ENCODE measurements at places on chromosomes 4 and X.

- DNase-seq = no peak
Measured at GRCh38 chr4:114057746-114058145, 78.3 kb upstream of the ARSJ start.

- DNase-seq = no peak
Measured at GRCh38 chrX:14039344-14039743, 9.7 kb upstream of the GEMIN8 start.

DNA sequence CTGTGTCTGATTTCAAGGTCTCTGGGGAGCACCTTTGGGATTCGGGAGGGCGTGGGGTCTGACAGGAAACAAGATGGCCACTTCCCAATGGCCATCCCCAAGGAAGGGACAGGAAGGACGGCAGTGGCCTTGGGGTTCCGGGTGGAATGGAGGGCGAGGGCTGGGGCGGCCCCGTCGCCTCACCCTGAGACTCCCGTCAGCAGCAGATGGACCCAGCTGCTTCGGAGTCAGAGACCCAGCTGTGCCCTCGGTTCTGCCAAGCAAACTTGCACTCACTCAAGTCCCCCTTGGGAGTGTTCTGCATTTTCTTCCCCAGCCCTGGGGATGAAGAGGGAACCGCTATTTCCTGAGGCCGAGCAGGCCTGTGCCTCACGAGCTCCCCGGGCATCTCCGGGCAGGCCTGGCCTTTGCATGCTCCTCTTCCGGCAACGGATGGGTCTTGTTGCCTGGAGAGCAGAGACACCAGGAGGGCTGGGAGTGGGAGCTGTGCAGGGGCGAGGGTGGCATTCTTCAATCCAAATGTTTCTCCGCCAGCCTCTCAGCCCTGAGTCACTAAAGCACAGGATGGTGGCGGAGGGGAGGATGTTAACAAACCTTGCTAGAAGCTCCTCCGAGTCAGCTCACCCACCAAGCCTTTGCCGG lies 6.8 kb upstream of the DUSP9 start:
- no peak for DNase-seq

GRCh38 chr4:109352941-109353340 lies 50.5 kb upstream of the COL25A1 start:
- no peak for DNase-seq

GRCh38 chr4:89482926-89483595 lies 175.5 kb upstream of the GPRIN3 start:
- DNase-seq = no peak

- no peak for DNase-seq
Measured at GRCh38 chr4:3879681-3880614, 113.8 kb downstream of the ADRA2C start.

DNA sequence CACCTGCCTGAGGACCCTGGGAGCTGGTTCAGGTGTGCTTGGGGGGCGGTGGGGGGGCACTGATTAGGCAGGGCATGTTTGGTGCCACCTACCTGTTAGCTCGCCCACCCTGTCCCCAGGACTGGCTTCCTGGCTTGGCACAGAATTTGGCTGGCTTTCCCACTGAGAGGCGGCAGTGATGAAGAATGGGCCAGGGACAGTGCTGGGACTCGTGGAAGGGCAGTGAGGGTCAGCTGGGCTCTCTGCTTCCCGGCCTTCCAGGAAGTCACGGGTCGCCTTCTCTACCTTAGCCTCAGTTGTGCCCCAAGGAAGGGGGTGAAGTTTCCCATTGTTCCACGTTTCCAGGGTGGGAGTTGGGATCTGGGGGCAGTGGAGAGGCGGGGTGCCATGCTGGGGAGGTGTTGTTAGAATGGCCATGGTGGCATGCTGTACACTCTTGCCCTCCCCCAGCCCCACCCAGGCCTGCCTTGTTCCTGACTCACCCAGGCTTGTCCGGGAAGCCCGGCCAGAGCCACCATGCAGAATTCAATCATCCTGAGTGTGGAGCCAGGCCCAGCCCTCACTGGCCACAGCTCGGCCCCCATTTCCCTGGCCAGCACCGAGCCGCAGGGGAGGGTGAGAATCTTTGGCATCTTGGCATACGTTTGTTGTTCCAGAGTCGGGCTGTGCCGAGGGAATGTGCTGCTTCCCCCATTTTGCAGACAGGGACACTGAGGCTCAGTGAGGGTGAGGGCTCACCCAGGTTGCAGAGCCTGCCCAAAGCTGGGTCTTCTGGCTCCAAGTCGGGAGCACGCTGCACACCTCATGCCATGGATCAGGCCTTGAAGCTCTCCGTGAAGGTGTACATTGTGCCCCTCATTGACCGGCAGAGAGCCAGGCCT lies 21.9 kb upstream of the GPR78 start:
- DNase-seq = no peak

GRCh38 chr4:60463857-60464502 lies 736.1 kb upstream of the ADGRL3 start:
- no peak for DNase-seq

- DNase-seq = no peak
Measured at GRCh38 chr4:127097061-127097460, 535.7 kb upstream of the INTU start.

DNA sequence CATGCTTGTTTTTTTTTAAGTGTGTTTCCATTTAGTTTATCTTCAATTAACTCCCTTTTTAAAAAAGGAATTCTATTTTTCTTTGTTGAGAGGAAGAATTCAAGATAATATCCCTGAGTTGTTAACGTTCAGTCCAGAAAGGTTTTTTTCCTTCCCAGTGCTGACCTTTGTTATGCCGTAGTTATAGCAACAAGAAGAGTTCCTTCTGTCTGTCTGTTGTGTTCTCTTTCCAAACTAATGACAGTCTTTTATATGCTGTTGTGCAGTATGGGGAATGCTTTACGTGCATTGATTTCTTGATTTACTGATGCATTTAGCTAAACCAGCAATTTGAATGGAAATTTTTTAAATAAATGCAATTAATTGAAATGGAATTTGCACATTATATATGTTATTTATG lies 6.6 kb upstream of the CXXC4 start:
- no peak for DNase-seq

DNA sequence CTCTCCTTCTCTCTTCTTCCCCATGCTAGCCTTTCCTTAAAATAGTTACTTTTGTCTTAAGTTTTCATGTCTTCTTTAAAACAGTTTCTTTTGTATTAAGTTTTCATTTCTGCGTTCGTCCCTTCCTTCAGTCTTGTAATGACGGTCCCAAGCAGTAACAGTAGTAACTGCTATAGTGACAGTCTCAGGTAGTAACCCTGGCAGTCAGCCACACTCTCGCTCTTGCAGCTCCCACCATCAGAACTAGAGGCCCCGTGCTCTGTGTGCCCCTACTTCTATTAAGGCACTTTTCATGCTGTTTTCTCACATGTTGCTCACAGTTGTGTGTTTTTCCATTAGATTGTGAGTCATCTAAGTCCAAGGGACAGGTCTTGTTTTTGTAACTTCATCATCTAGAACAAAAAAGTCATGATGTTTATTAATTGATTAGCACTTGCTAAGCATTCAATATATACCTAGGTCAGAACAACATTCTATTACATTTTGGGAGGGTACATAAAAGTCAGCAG lies 49.3 kb downstream of the C4orf33 start:
- DNase-seq = no peak

DNA sequence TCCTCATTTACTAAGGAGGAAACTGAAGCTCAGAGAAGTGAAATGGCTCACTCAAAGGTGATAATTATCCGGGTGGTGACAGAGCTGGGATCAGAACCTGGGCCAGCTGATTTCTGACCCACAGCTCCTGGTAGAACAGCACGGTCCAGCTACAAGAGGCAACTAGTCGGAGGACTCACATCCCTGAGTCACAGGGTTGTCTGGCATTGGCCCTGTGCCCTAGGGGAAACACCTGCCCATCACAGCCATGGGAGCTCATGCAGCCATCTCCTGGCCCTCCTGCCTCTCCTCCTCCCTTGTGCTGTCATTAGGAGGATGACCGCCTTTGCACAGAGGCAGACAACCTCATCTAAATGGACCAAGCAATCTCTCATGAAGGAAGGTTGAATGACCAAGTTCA lies 115.2 kb upstream of the TSPAN5 start:
- no peak for DNase-seq

DNA sequence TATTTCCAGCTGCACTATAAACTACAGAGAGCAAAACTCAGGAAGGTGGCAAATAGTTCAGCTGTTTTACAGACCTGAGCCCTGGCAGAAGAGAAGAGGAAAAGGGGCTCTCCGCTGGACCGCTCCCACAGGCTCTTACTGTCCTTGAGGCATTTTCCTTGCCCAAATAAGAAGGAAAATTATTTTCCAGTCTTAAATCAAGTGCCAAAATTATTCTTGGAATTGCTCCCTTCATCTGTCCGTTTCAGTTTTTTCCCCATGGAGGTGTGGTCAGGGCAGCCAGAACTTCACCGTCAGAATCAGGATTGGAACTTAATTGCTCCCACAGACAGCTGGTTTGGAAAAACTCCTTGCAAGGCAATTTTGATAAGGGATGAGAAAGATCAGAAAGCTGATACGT lies 35.2 kb upstream of the SPINK2 start:
- no peak for DNase-seq

DNA sequence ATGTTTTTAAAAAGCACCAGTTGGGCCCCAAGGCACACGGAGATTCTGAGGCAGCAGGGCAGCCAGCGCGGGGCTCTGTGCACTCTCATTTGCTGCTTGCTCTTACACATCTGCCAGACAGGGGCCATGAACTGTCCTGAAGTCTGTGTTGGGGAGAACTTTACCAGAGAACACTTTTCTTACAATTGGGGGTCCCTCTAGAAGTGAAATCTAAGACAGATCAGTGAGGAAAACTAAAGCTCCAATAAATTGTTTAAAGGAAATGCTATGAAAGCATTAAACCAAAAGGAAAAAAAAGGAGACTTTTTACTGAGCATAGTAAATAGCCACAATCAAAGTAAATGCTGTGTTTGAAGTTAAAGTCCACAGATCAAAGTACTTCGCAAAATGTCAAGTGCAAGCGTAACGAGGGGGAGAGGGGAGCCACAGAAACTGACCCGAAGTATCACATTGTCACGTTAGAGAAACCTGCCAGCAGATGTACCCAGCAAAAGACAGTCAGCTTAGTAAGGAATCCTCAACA lies 37.8 kb downstream of the SORBS2 start:
- no peak for DNase-seq

- no peak for DNase-seq
Measured at GRCh38 chr4:86917212-86918039, 17.4 kb upstream of the AFF1 start.

- DNase-seq = no peak
Measured at GRCh38 chr4:159562366-159562765, 459.5 kb downstream of the RAPGEF2 start.

GRCh38 chr4:141580523-141580922 lies 55.9 kb upstream of the IL15 start:
- DNase-seq = no peak

GRCh38 chr4:128649575-128650205 lies 159.8 kb upstream of the JADE1 start:
- DNase-seq = no peak

GRCh38 chrX:39149761-39150160 lies 348.5 kb downstream of the MID1IP1 start:
- peak; percentile 75 for DNase-seq

- no peak for DNase-seq
Measured at GRCh38 chrX:141945426-141945825, 41.7 kb downstream of the MAGEC1 start.

DNA sequence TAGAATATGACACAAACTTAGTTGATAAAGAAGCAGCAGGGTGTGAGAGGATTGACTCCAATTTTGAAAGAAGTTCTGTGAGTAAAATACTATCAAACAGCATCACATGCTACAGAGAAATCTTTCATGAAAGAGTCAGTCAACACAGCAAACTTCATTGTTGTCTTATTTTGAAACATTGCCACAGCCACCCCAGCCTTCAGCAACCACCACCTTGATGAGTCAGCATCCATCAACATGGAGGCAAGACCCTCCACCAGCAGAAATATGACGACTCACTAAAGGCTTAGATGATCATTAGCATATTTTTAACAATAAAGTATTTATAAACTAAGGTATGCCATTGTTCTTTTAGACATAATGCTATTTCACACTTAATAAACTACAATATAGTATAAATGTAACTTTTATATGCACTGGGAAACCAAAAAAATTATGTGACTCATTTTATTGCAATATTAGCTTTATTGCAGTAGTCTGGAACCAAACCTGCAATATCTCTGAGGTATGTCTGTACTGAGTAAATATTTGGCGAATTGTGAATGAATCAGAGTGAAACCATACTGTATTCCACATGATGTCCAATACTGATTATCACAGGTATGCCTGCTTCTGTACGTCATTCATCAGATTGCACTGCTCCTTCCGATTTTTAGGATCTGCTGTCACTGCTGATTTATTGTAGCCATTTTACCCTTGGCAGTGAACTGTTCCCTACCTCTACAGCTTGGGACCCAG lies 11.6 kb downstream of the FRMPD4 start:
- no peak for DNase-seq

DNA sequence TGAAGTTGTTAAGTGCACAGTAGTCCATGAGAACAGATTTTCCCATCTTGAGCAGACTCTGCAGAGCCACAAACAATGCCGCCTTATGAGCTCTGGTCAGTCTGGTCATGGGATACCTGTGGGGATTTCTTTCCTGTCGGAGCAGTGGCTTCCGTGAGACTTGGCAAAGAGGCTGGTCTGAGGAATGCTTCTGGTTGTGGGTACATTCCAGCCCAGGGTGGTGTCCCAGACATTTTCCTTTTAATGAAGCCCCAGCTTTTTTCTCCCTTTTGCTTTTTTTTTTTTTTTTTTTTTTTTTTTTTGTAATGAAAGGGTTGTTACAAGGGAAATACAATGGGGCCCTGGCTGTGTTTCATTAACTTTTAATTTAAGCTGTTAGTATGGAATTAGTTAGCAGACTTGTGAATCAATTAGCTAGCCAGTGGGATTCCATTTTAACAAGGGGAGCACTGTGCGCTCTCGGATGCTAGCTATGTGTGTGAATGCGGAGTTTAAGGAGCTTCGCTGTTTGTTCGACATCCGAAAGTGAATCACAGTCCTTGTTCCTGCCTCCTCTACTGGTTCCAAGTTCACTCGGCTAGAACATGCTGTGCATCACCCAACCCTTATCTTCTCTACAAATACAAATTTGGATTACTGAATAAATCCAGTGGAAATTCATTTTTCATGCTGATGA lies 225.1 kb downstream of the CBR4 start:
- no peak for DNase-seq

- DNase-seq = no peak
Measured at GRCh38 chr4:26803211-26803861, 57.3 kb upstream of the STIM2 start.

Data from left ventricle myocardium inferior (tissue), 1 donor.